GM10248 (cell line): ENCODE measurements at places on chromosomes 16 and 17.

- DNase-seq: no peak
These were observed 9.3 kb upstream of the TNFRSF17 start for GRCh38 chr16:11955713-11956123.

DNA sequence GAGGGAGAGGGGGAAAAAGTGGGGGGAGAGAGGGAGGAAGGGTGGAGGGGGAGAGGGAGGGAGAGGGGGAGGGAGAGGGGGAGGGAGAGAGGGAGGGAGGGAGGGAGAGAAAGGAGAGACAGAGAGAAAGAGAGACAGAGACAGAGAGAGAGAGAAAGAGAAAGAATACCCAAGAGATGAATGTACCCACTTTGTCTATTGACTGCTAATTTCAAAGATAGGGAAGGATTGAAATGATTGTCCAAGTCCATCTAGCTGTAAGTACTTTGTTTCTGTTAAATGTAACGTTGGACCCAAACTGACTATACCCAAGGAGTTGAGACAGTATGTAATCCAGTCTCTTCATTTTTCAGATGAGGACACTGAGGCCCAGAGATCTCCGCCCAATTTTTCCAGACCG lies 374.9 kb downstream of the GRIN2A start:
- no peak for DNase-seq

DNA sequence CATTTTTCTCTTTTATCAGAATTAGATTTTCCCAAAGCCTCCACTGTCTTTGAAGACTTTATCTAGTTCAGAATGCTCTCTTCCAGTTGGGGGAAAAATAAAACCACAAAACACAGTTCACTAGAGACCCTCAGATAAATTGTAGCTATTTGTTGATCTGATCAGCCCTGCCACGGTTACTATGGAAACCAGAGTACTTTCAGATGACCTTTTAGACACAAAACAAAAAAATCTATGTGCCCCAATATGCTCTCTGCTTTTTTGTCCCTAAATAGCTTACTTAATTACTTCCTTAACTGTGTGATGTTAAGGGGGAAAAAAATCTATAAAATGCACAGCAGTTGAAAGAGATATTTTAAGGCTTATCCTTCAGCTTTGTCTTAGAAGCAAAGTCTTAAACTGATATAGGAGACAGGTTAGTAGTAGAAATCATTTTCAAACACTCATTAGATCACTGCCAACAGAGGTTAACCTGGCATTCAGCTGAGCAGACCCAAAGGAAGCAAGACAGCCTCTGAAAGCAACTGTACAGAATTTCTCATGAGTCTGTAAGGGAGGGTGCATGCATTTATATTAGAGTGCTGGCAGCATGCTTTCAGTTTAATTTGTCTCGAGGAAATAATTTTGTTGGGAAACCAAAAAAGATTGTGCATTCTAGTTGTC lies 129.9 kb upstream of the CACNG5 start:
- DNase-seq: no peak

DNA sequence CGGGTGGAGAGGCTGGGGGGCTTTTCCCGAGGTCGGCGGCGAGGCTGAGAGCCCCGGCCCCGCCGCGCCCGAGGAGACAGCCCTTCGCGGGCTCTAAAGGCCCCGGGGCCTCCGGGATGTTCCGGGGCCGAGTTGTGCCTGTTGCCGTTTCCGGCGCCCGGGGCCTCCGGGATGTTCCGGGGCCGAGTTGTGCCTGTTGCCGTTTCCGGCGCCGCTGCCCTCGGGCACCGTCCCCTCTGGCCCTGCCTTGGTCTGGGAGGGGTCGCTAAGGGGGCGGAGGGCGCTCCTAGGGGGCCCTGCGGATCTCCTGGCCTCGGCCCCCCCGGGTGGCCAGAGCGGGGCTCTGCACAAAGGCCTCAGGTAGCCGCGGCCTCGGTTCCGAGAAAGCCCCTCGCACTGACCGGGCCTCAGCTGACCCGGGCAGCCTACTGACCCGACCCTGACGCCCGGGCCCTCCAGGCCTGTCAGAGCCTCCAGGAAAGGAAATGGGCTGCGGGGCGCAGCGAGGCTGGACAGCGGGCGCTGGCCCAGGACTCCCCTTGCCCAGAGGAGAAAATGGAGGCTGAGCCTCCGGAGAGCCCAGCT lies 24.2 kb downstream of the ACTG1 start:
- DNase-seq: no peak

GRCh38 chr16:85675251-85675874 lies 13.4 kb downstream of the GINS2 start:
- no peak for DNase-seq

- no peak for DNase-seq
These were observed 261.6 kb upstream of the TNRC6C start for GRCh38 chr17:77696721-77697460.

- no peak for DNase-seq
These were observed 127.8 kb downstream of the SSH2 start for GRCh38 chr17:29802246-29802645.

- DNase-seq: no peak
These were observed 35.9 kb upstream of the TOM1L1 start for GRCh38 chr17:54864636-54865356.

- DNase-seq: no peak
These were observed 106.3 kb downstream of the PRKCB start for GRCh38 chr16:23941963-23942564.

DNA sequence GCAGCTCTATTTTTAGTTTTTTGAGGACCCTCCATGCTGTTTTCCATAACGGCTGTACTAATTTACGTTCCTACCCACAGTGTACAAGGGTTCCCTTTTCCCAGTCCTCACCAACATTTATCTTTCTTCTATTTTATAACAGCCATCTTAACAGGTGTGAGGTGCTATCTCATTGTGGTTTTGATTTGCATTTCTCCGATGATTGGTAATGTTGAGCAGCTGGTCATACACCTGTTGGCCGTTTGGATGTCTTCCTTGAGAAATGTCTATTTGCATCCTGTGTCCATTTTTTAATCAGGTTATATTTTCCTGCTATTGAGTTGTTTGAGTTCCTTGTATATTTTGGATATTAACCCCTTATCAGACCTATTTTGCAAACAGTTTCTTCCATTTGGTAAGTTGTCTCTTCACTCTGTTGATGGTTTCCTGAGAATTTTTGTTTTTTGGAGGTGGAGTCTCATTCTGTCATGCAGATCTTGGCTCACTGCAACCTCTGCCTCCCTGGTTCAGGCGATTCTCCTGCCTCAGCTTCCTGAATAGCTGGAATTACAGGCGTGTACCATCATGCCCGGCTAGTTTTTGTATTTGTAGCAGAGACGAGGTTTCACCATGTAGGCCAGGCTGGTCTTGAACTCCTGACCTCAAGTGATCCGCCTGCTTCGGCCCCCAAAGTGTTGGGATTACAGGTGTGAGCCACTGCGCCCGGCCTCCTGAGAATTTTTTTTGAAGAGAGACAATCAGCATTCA lies 279.6 kb downstream of the SNX29 start:
- no peak for DNase-seq

DNA sequence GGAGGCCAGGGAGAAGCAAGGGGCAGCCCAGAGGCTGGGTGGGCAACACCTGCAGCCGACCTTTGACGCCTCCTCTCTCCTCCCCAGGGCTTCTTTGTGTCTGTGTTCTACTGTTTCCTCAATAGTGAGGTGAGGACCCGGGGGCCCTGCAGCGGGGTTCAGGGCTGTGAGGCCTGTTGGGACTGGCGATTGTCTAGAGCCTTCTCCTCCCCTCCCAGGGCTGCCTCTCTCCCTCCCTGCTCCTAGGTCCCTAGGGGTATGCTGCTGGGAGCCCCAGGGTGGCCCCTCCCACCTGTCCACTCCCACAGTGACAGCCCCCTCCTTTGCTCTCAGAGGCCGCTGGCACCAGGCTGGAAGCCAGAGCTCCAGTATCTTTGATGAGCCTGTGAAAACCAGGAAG lies 10.8 kb upstream of the SPPL2C start:
- DNase-seq: no peak

DNA sequence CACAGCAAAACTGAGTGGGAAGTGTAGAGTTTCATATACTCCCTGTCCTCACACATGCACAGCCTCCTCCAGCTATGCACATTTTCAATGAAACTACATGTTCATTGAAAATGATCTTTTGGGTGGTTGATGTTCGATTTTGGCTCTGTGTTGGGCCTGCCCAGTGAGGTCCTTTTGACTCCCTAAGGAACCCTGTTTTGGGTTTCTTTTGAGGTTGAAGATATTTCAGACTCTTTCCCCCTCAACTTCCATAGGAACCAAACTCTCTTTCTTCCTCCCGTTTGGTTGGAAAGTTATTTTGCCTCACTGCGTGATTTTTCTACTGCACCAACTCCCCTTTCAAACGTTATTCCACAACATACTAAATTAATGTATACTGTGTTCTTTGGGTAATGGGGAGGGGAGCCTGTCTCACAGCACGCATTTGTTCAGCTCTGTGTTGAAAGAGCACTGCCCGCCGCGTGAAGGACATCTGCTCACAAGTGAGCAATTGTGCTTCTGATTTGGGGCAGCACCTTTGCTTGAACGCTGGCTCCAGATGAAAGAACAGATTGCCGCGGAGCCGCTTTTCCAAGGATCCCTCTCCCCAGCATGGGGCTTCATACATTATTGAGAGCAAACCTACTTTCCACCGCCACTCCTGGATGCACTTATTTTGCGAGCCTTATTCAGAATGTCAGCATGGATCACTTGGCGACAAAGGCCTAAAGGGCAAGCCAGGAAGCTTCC lies 385.9 kb downstream of the WWOX start:
- DNase-seq: no peak

DNA sequence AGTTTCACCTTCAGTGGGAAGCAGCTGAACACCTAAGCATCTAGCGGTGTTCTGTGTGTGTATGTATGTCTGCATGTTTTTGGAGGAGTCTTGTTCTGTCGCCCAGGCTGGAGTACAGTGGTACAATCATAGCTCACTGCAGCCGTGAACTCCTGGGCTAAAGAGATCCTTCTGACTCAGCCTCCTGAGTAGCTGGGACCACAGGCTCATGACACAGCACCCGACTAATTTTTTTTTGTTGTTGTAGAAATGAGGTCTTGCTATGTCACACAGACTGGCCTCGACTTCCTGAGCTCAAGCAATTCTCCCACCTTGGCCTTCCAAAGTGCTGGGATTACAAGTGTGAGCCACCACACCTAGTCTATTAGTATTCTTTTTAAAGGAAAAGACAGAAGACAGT lies 30.2 kb upstream of the FAAP100 start:
- DNase-seq: no peak

DNA sequence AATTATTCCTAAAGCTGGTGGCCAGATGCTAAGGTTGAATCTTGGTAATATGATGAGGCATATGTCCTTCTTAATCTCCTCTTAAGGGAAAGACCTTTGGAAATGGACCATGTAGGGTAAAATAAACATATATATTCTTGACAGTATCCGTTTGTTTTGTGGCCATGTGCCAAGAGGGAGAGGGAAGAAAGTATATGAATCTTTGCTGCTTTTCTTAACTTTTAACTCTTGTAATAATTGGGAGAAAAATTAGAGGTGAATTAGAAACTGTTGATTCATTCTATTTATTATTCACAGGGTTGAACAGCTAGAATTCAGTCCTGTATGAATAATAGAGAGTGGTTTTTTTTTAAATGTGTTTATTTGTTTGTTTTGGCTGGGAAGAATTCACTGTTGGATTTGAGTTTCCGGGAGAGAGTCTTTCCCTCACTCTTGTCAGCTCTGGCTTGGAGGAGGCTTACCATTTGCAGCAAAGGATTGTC lies 31.6 kb downstream of the AATF start:
- DNase-seq: no peak

GRCh38 chr17:4500191-4500571 lies 1.5 kb downstream of the SPNS2 start:
- DNase-seq: no peak

- DNase-seq: no peak
These were observed 24.5 kb downstream of the TRPV2 start for GRCh38 chr17:16439811-16440351.

GRCh38 chr17:66451188-66452149 lies 149.1 kb downstream of the PRKCA start:
- DNase-seq: no peak

DNA sequence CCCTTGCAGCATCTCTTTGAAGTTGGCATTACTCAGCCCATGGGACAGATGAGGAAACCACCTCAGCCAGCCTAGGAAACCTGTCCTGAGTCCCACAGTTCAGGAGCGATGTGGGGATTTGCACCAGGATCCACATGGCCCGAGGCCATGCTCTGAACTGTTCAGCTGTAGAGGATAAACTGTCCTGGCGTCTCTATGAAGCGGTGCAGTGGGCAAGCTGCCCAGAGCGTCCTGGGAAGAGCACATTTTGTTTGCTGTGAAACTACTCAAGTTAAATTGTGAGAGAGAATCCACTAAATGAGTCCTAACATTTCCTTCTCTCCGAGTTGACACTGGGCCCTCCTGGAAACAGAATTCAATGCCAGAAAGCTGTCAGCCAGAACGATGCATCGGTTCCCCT lies 276.6 kb upstream of the TNRC6C start:
- no peak for DNase-seq

DNA sequence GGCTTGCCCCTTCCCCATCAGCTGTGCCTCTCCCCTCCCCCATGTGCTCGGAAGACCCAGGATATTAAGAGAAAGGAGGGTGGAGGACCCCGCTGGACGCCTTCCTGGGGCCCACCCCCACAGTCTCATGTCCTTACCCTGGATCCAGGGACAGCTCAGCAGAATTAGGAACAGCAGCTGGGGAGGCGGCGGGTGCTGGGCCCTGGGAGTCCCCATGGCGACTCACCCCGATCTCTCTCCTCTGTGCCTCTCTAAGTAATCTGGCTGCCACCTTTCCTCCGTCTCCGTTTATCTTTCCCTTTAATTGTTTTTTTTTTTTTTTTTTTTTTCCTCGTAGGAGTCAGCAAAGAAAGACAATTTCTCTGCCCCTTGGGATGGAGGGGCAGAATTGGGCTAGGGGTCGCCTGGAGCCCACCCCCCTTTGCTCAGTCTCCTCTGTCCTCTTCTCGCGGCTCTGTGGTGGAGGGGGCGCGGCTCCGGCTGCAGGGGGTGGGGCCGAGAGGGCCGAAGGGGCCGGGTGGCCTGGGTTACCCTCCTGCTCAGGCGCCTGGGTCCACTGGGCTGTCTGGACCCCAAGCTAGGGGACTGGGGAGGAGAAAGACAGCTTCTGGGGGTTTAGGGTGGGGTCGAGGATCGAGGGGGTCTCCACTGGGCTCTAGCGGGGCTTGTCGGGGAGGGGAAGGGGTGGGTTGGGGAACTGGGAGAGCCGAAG lies 390 bp downstream of the SEZ6L2 start:
- DNase-seq: no peak

DNA sequence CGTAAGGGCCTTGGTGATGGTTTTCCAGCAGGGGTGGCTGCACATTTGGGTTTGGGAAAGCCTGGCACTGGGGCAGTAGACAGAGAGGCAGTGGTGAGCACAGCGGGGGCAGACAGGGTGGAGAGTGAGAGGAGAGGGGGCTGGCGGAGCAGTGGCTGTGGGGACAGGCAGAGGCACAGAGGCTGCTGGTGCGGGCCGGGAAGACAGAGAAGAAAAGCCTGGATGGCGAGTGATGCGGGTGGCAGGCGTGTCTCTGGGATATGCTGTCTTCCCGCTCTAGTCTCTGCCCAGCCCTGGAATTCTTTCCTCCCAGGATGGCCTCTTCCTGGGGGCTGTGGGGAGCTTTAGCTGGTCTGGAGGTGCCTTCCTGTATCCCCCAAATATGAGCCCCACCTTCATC lies 16.9 kb downstream of the ITGAD start:
- DNase-seq: no peak

GRCh38 chr17:55308613-55309391 lies 44.0 kb downstream of the HLF start:
- no peak for DNase-seq

- DNase-seq: peak; percentile 57
These were observed 458 bp downstream of the SLC12A4 start for GRCh38 chr16:67967958-67968399.
